ENCODE measurements at places on chromosomes 5 and 9. TPM values are rescaled to one million over a fixed set of nuclear protein-coding genes. Genes with fewer than 3 reads are reported as not detected.

DNA sequence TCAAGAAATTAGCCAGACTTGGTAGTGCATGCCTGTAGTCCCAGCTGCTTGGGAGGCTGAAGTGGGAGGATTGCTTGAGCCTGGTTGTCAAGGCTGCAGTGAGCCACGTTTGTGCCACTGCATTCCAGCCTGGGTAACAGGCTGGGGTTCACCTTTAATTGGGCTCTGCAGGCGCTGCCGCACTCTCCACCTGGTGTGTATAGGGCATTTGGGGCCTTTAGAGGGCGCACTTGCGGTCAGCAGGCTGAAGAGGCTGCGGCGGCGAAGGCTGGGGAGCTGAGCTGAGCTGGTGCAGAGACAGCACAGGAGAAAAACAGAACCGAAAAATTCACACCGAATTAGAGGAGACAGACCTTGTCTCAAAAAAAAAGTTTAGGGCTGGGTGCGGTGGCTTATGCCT, 31.2 kb downstream of the CDK7 start:
- H3K27me3 ChIP-seq: no peaks in the 10 kb centered on the region
- DNase-seq: no peak
- no peaks in the 10 kb centered on the region for H3K4me1 ChIP-seq

DNA sequence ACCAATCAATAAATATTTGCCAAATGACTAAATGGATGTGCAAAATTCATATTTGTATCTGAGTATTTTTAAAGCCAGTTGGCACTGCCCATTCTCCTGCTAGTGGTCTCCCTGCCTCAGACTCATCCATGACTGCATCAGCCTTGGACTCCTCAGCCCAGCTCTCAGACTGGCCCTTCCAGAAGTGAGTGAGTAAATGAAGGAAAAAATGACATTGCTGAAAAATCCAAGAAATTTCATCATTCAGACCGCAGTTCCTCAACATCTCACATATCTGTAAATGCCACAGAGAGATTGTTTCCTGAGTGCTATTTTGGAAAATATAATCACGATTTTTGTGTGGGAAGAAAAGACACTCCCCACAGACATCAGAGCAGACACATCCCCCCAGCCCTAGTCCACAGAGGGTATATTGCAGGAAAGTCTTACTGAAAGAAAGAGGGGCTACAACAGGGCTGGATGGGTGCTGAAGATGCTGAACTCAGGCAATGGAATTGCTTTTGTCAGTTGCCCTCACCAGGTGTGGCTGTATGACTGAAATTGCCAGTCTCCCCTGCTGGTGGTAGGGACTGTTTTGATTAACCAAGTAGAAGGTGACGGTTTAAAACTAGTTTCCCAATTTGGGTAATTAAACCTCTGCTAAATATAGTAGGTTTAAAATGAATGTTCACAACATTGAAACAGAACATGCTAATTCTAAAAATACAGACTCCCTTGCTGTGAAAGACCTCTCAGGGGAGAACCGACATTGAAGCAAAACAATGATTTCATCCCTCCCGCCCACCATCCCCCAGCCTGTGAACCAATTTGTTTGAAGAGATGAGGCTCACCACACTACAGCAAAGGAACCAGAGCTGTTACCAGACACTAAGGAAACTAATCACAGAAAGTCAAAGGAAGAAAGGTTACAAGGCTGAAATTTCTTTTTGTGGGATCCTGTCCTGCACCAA, 158.8 kb downstream of the DEPDC1B start:
- no peak overlapping the region for H3K4me3 ChIP-seq
- DNase-seq: no peak
- H3K27me3 ChIP-seq: no peaks in the 10 kb centered on the region

GRCh38 chr9:79970146-79970425, 398.3 kb downstream of the TLE4 start:
- no peak overlapping the region for H3K27ac ChIP-seq
- H3K4me1 ChIP-seq: no peaks in the 10 kb centered on the region
- no peak overlapping the region for H3K4me3 ChIP-seq
- H3K27me3 ChIP-seq: no peaks in the 10 kb centered on the region
- DNase-seq: no peak

GRCh38 chr5:176519810-176520720, 17.1 kb downstream of the RNF44 start:
- no peaks in the 10 kb centered on the region for H3K4me1 ChIP-seq
- no peaks in the 10 kb centered on the region for H3K27me3 ChIP-seq
- DNase-seq: no peak
- H3K4me3 ChIP-seq: no peak overlapping the region
- no peak overlapping the region for H3K27ac ChIP-seq

- no peaks in the 10 kb centered on the region for H3K27me3 ChIP-seq
- no peak overlapping the region for H3K4me3 ChIP-seq
- H3K27ac ChIP-seq: no peak overlapping the region
- no peaks in the 10 kb centered on the region for H3K36me3 ChIP-seq
Observed at GRCh38 chr9:134648701-134649530, 7.3 kb downstream of the COL5A1 start.

GRCh38 chr9:133587466-133587865, 21.7 kb downstream of the FAM163B start:
- H3K4me3 ChIP-seq: no peak overlapping the region
- DNase-seq: no peak
- no peaks in the 10 kb centered on the region for H3K27me3 ChIP-seq
- no peaks in the 10 kb centered on the region for H3K4me1 ChIP-seq
- no peaks in the 10 kb centered on the region for H3K36me3 ChIP-seq

- no peaks in the 10 kb centered on the region for H3K4me1 ChIP-seq
- H3K4me3 ChIP-seq: no peak overlapping the region
- DNase-seq: no peak
- H3K27me3 ChIP-seq: no peaks in the 10 kb centered on the region
- H3K36me3 ChIP-seq: no peaks in the 10 kb centered on the region
- no peak overlapping the region for H3K27ac ChIP-seq
Observed at GRCh38 chr9:11182001-11182400, 569.2 kb upstream of the PTPRD start.

Gene C5orf58
- total RNA-seq: not detected

Data from naive thymus-derived CD4-positive, alpha-beta T cell (primary cell).